Neuronal stem cell (in vitro differentiated cells): ENCODE measurements at places on chromosomes 16 and 17.

GRCh38 chr16:72657791-72658190, 390.1 kb downstream of the ZFHX3 start:
- no peak for DNase-seq

- DNase-seq = no peak
Observed at GRCh38 chr16:31493506-31494125, 10.7 kb downstream of the SLC5A2 start.

DNA sequence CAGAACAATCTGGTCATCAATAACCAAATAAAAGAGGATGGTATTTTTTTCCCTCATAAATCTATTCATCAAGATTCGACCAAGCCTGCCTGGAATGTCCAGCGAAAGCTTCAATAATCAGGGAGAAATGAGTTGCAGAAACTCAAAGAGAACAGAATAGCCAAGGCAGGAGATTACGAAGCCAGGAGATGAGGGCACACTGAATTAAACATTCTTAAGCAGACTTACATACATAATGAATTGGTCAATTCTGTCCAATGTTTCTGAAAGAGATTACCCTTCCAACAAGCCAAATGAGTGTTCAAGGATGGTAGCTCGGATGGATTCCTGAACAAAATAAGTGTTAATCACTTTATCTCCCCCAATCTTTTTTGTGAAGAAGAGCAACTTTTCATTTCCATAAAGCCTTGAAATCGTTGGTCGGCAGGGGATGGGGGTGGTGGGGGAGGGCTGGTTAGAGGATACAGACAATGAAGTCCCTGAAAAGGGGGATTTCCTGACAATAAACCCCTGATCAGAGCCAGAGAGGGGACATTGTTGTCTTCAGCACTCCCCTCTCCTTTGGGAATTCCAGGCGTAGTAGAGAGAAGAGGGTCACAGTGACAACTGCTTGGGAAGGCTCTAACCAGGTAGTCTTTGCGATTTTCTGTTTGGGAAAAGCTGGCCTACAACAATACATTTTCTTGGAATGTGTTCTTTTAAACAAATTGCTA, 20.7 kb downstream of the TOX3 start:
- DNase-seq = peak; percentile 69

GRCh38 chr17:61349350-61349749, 50.3 kb upstream of the TBX2 start:
- no peak for DNase-seq

GRCh38 chr16:23062524-23062923, 86.7 kb downstream of the USP31 start:
- DNase-seq = no peak

- DNase-seq = no peak
Observed at GRCh38 chr17:38456031-38456815, 28.0 kb downstream of the ARHGAP23 start.

- DNase-seq = no peak
Observed at GRCh38 chr16:56930486-56931270, 1.3 kb upstream of the HERPUD1 start.

DNA sequence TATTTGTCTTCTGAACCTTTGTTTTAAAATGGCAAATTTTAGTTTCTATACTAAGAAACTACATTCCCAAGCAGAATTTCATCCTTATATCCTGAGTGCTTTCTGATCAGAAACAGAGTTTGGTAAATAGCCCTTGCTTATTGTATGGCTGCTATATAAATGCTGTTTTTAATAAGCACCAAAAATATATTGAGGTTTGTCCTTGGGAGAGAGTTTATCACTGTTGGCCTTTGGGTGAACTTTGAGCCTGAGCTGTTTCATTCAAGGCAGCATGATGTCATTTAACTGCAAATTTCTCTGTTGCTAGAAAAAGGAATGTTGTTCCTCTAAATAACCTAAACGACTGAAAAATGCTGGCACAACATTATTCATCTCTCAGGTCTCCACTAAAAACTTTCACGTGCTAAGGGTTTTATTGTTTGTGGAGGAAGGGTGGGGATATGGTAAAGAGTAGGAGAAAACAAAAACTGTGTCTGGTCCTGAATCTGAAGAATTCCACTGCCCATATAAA, 334.3 kb upstream of the TBX2 start:
- no peak for DNase-seq

DNA sequence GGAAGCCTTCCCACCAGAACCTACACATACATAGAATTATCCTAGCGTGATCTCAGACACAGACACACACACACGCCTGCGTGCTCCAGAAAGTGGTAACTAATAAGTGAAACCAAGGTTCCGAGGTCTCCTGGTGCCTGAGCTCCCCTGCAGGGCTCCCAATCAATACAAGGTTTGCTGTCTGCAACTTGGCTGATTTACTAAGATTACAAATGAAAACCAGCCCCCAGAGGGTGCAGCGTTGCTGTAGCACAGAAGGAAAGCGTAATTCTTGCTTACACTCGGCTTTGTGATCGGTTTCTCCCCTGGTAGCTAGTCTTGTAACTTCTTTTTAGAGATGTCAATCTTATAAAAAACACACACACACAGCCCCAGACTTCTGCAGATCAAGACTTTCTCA, 334.1 kb upstream of the XYLT1 start:
- DNase-seq = no peak

DNA sequence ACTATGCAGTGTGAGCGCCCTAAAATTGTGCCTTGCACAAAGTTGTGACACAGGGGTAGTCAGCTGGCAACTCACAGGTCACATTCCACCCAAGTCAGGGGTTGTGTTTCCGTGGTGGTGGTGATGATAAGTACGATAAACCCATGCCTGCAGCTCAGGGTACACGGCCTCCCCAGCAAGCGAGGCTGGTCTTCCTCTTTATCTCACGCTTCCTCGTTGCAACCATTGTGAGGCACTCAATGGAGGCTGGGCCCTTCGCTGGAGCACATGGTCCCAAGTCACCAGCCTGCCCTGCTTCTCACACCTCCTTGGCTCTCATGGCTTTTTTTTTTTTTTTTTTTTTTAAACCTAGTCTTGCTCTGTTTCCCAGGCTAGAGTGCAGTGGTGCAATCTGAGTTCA, 307.5 kb downstream of the CPPED1 start:
- DNase-seq = no peak

- no peak for DNase-seq
Observed at GRCh38 chr17:76411247-76411646, 26.8 kb downstream of the SPHK1 start.

GRCh38 chr16:29868396-29869009, 5.5 kb upstream of the CDIPT start:
- DNase-seq = no peak

- DNase-seq = no peak
Observed at GRCh38 chr16:55489119-55489955, 10.3 kb downstream of the MMP2 start.

DNA sequence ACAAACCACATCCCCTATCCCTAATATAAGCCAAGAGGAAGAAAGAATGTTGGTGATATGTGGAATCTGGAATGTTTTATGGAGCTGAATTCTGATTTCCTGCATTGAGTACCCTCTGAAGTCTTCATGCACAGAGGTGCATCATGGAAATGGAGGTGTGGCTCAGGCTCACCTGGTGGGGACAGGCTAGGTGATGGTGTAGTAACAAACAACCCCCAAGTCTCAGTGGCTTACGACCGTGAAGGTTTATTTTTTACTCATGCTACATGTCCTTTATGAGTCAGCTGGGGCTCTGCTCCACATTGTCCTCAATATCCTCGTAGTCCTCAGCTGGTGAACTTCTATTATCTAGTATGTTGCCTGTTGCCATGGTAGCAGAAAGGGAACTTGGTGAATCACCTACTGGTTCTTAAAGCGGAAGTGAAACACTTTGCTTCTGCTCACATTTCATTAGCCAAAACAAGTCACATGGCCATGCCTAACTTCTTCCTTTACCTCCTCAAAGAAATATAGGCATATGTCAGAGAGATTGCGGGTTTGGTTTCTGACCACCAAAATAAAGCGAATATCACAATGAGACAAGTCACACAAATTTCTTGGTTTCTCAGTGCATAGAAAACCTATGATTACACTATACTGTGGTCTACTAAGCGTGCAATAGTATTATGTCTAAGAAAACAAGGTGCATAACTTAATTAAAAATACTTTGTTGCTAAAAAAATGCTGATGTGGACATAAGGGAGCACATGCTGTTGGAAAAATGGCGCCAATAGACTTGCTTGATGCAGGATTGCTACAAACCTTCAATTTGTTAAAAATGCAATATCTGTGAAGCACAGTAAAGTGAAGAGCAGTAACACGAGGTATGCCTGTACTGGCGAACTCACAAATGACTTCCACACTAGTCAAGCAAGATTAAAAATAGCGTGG, at the start of gene PMFBP1:
Gene PMFBP1 (minus strand): TSS at position 51 of the 930 bp plus-strand sequence. CDS start 947 bp downstream, outside the sequence.
- no peak for DNase-seq

GRCh38 chr16:495127-495748, 32.3 kb upstream of the CAPN15 start:
- no peak for DNase-seq

DNA sequence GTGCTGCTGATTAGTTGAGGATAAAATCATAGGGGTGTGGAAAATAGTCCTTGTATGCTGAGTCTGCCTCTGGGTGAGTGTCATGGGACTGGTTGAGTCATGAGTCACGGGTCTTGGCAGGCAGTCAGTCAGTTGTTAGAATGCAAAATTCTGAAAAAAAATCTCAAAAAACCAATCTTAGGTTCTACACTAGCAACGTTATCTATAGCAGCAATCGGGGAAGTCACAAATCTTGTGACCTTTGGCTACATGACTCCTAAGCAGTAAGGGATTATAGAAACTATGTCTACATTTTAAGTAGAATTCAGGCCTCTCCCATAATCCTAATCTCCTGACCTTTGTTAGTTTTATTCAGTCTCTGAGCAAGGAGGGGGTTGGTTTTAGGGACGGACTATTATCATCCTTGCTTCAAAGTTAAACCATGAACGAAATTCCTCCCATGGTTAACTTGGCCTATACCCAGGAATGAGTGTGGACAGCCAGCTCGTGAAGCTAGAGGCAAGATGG, 18.0 kb upstream of the PMFBP1 start:
- DNase-seq = no peak
